ENCODE measurements at places on chromosomes 2 and 18.
A peak's percentile ranks its signal among the peaks of the same experiment; 100 is the strongest.

DNA sequence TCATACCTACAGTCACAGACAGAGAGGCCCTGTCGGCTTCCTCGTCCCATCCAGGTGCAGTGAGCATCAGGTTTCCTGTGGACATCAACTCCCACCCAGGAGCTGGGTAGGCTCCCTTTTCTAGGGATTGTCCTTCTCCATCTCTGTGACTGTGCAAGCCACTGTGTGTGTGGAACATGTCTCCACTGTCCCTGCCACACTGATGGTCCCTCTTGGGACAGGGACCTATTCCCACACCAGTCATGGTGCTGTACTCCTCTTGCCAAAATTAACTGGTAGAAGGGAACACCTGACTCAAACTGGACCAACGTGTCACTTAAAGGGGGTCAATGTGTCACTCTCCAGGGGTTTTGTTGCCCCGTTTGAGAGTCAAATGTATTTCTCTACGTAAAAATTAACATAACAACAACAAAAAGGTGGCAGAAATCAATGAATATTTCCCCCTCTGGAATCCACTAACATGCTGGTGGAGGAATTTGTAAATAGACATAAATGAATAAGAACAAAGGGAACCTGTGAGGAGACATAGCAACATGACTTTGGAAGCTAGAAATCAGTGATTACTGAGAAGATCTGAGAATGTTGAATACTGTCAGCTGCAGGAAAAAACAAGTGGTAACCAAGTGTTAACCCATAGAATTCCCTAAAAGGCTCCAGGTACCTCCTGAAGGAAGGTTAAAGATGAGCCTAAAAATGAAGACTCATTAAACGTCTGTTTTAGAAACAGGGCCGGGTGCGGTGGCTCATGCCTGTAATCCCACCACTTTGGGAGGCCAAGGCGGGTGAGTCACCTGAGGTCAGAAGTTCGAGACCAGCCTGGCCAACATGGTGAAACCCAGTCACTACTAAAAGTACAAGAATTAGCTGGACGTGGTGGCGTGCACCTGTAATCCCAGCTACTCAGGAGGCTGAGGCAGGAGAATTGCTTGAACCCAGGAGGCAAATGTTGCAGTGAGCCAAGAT, 40.4 kb downstream of the SH2D6 start:
- no peak for DNase-seq

- DNase-seq = no peak
Measured at GRCh38 chr18:39752351-39752750, 2186.8 kb upstream of the CELF4 start.

GRCh38 chr2:98181346-98181745, 94.4 kb downstream of the VWA3B start:
- DNase-seq = no peak

GRCh38 chr2:106116248-106116647, 77.9 kb downstream of the UXS1 start:
- DNase-seq = no peak

DNA sequence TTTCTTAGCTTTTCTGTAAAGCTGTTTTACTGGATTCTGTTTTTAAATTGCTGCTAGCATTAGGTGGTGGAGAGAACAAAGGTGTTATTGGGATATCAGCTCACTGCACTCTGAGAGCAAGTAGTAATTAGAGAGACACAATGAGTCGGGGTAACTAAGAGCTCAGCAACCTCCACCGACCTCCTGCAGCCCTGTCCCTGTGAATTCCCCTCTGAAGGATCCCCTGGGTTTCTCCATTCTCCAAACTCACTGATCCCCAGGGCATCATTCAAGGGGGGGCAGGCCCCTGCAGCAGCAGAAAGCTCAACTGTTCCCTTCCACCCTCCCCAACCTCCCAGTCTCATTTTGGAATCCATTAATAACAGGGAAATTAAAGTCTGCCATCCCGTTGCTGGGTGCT, 73.0 kb downstream of the MTCL1 start:
- no peak for DNase-seq

GRCh38 chr2:86254576-86255538, 55.6 kb downstream of the MRPL35 start:
- peak; percentile 64 for DNase-seq

GRCh38 chr2:85501248-85501647, 37.7 kb upstream of the MAT2A start:
- DNase-seq = no peak

DNA sequence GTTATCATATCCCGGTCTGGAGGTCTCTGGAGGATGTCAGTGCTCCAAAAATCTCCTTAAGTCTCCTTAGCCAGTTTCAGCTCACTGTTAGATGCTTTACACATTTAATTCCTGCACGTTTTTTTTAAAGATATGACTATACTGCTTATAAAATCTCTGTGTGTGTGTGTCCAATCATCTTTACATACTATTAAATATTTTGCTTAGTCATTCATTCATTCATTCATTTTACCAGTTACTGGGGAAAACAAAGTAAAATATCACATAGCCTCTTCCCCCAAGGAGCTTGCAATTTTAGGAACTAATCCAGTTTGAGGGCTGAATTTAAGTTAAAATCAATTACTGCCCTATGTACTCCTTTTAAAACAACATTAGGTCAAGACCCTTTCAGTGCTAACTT, 293.2 kb upstream of the LYPD1 start:
- DNase-seq = no peak

- no peak for DNase-seq
Measured at GRCh38 chr2:74546004-74546403, 7.7 kb downstream of the LOXL3 start.

GRCh38 chr18:77108821-77109647, 23.5 kb downstream of the MBP start:
- peak; percentile 17 for DNase-seq

DNA sequence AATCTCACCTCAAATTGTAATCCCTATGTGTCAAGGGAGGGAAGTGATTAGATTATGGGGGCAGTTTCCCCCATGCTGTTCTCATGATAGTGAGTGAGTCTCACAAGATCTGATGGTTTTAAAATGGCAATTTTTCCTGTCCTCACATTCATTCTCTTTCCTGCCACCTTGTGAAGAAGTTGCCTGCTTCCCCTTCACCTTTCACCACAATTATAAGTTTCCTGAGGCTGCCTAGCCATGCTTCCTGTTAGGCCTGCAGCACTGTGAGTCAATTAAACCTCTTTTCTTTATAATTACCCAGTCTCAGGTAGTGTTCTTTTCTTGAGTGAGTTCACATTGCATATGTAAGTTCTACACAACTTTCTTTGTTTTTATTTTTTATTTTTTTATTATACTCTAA, 271.5 kb downstream of the EXOC6B start:
- no peak for DNase-seq

GRCh38 chr2:118078734-118079133, 9.5 kb upstream of the INSIG2 start:
- DNase-seq = no peak

- DNase-seq = no peak
Measured at GRCh38 chr2:173198327-173198726, 122.7 kb downstream of the MAP3K20 start.

GRCh38 chr18:79933765-79934164, 17.7 kb downstream of the SLC66A2 start:
- no peak for DNase-seq

DNA sequence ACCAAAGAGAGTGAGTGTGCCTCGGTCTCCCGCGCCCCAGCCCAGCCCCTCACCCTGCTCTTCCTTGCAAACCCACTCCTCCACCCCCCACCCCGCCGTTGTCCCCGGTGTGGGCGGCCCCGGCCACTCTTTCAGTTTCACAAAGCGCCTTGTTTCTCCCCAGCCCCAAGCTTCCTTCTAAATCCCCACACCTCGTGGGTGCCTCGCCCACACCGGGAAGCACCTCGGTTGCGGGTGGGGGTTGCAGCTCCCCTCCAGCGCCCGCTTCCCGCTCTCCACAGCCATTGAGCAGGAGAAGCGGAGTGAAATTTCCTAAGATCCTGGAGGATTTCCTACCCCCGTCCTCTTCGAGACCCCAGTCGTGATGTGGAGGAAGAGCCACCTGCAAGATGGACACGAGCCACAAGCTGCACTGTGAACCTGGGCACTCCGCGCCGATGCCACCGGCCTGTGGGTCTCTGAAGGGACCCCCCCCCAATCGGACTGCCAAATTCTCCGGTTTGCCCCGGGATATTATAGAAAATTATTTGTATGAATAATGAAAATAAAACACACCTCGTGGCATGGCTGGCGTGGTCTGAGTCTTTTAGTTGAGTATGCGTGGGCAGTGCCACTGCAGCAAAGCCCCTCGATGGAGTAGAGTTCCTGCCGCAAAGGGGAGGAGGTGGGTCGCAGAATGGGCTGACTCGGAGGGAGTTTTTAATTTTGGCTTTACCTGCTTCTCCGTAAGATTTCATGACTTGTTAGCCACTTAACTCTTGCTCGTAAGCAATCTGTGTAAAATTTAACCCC, 848 bp downstream of the TMSB10 start:
- peak; percentile 69 for DNase-seq

DNA sequence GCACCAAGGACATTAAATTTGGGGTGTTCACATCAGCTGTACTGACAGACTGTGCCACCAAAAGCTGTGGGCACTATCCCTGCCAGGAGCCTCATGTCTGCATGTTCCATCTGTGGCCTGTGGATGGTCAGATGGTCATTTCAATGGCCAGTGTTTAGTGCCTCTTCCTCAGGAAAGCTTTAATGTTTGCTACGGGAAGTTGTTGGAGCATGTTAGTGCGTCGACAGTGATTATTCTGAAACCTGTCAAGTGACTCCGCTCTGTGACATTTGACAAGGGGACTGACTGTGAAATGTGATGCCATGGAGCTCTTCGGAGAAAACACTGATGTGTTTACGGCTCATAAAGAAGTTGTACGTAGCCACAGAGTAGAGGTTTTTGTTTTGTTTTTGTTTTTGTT, 18.7 kb upstream of the RGPD4 start:
- DNase-seq = no peak

GRCh38 chr2:60948926-60949579, 67.7 kb downstream of the REL start:
- no peak for DNase-seq

DNA sequence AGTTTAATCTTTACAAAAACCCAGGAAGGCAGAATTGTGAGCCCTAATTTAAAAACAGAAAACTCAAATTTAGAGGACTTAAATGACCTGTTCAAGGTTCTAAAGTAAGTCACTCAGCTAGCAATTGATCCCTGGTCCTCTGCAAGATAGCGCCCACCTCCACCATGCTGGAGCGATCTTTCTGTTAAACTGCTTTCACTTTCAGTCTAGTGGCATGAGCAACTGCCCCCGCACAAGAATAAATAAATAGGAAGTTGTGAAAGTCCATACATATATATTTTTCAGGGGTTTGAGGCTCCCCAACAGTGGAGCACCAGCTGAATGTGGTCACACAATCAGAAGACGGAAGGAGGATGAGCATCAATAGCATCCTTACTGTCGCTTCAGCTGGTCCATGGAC, 217.9 kb downstream of the NAPG start:
- DNase-seq = no peak

DNA sequence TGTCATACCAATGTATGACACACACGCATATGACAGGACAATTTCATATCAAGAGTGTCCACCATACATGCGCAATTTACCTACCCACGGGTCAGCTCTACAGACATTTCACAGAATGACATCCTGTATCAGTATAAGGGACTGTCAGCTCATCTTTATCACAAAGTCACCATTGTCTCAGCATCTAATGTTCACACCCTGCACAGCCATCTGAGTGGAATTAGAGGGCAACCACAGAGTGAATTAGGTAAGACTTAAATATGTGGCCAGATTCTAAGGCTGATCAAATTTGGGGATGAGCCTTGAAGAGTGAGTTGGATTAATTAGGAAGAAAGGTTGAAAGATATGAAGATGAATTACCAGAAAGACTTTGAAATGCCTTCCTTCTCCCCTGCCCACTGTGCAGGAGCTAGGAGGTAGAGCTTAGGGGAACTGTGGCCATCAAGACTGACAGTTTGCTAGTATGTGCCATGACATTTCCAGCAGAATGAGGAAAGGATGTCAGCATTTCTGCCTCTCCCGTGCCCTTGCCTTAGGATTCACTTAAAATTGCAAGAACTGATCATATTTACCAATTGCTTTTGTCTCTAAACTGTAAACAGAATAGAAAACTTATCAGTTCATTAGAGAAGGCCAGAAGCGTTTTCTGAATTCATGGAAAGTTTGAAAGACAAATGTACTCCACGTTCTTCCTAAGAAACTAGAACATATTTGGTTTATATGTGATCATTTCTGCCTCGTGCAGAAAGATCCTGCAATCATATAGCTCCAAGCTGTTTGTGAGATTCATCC, 121.1 kb downstream of the DDX1 start:
- no peak for DNase-seq

DNA sequence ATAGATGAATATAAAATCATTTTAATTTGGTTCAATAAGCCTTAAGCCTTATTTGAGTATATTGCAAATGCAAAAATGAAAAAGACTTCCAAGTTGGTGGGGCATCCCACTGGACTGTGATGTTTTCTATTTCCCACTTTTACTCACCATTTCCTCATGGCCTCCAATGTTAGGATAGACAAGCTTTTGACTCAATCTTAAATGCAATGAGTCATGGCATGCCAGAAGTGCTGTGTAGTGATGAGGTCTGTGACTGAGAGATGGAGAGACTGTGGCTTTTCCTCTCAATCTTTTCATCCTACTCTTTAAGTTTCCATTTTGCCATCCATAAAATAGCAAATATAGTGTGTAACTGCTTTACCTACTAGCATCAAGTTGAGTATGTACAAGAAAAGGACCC, 1401.2 kb upstream of the CELF4 start:
- no peak for DNase-seq

- no peak for DNase-seq
Measured at GRCh38 chr18:47412924-47413323, 161.5 kb upstream of the SKOR2 start.

DNA sequence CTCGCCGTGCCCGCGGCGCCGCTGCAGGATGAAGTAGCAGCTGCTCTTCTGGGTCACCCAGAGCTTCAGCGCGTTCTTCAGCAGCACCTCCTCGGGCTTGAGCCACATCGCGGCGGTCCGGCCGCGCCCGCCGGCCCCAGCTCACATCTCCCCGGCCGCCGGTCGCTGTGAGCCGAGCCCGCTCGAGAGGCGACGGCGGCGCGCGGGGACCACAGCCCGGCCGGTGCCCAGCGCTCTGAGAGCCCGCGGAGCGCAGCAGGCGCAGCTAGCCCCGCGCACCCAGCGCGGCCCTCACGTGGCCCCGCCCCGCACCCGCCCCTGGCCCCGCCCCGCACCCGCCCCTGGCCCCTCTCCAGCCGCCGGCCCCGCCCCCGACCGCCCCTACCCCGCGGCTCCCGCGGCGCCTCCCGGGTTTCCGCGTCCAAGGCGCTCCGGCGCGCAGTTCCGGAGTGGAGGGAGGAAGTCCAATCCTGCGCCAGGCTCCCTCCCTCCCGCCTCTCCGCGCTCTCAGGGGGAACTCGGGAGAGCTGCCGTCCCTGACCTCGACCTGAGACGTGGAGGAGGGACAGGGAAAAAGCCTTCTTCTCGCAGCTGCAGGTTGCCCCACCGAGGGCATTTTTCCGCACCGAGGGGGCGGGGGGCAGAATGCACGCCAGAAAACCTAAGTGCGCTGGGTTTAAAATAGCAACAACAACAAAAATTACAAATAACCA, at the start of gene TBC1D8:
TSS of gene TBC1D8 (minus strand) at position 237 of the 713 bp plus-strand sequence. CDS start at position 108, 129 bp downstream.
- peak; percentile 92 for DNase-seq

GRCh38 chr2:16244153-16244965, 304.0 kb downstream of the MYCN start:
- DNase-seq = no peak

GRCh38 chr2:226413498-226414130, 386.0 kb downstream of the IRS1 start:
- DNase-seq = no peak

- no peak for DNase-seq
Measured at GRCh38 chr2:86171295-86171694, 24.0 kb downstream of the IMMT start.
